GM12878 (cell line): ENCODE measurements at places on chromosomes 11 and 22.

DNA sequence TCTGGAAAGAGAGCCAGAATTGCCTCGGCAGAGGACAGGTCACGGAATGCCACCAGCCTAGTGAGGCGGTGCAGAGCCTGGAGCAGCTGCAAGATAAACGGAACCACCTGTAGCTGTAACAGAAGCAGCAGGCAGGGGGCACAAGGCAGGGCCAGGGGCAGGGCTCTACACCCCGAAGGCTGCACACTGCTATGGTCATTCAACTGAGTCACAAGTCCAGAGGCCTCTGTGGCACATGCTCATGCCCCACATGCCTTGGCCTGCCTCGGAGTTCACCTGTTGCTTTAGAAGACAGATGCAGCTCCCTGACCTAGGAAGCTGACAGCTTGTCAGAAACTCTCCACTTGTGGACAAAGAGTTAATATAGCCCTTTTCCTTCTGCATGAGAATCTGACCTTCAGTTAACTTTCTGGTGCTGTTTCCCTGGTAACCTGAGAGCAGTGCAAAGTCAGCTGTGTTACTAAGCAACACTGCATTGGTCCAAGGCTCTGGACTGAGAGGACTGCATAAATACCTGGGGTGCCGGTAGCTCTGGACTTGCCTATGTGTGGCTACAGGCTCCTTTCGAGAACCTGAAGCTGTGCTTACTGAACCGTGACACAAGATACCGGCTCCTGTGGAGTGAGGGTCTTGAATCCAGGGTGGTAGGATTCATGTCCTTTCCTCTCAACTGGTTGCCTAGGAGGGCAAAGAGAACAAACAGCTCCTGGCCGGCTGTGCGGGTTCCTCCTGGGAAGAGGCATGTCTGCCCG is 10.5 kb downstream of the COMMD9 start:
- DNase-seq: no peak

DNA sequence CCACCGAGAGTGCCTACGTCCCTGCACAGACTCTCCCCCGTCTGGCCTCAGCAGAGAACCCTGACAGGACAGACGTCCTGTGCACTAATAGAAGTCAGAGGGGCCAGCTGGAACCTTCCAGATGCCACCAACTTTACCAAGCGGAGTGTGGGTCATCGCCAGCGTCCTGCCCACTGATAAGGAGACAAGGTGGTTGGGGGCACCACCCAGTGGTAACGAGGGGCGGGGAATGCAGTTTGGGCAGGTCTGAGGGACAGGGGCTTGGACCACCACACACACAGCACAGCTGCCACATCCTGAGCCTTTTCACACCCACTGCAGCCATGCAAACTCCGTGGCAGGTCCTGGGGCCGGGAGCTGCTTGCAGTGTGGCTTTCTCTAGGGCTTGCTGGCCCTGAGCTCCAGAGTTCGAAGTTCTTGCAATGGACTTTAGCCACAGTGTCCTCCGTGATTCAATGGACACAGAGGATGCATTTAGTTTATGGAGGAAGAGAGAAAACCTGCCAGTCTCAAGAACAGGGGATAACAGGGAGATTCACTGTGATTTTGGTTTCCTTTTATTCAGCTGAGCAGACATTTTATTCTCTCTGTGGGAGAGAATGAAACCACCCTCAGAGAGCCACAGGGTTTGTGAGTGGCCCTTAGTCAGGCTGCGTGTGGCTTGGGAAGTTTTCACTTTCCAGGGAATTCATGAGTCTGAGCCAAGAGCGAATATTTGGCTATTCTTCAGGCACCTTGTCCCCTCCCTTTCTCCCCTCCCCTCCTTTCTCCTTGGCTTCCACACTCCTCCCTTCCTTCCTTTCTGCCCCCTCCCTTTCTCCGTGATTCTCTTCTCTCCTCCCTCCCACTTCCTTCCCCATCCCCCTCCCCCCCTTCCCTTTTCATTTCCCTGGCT is 13.1 kb downstream of the MRGPRG start:
- no peak for DNase-seq

GRCh38 chr11:11876458-11876857 is 34.7 kb downstream of the USP47 start:
- no peak for DNase-seq

GRCh38 chr22:39937906-39938305 is 22.3 kb upstream of the TMA7B start:
- no peak for DNase-seq

GRCh38 chr11:20327377-20327935 is 36.1 kb upstream of the HTATIP2 start:
- no peak for DNase-seq

GRCh38 chr11:95595541-95595940 is 194.0 kb downstream of the FAM76B start:
- no peak for DNase-seq

GRCh38 chr11:88697139-88697538 is 359.6 kb upstream of the CTSC start:
- DNase-seq: no peak

DNA sequence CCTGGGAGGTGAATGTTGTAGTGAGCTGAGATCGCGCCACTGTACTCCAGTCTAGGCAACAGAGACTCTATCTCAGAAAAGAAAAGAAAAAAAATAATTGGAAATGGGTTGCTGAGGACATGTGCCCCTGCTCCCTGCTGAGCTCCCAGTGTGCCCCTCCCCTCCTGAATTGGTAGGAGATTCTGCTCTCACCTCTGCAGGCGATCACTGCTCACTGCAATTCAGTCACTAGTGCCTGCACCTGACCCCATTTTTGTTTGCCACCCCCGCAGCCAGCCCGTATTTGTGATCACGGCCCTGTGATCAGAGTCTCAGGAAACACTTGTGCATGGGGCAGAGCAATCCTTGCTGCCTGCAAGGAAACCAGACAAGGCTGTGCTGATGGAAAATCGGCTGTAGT is 16.3 kb upstream of the SEC14L3 start:
- no peak for DNase-seq

DNA sequence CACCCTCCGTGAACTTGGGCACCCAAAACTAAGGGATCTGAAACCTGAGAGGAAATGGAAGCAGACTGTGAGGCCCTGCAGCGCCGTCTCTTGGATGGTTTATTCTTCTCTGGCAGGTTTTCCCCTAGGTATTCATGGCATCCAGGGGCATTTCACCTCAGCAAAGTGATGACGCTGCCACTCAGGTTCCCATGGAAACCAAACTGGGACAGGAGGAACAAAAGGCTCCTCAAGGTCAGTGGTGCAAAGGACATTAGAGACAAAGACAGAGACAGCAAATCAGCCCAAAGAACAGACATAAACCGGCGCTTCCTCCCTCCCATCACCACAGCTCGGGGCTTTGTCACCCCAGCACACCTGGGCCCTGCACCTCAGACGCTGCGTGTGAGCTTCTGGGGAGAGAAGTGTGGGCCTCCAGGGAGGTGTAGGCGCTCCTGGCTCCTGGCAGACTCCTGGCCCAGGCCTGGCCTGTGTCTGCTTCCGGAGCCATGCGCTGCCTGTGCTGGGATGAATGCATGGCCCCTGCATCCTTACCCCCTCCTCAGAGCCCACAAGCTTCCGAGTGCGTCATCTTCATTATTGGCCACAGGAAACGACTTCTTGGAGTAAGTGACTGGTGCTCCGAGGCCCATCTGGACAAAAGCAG is 5.9 kb downstream of the TP53AIP1 start:
- DNase-seq: no peak

DNA sequence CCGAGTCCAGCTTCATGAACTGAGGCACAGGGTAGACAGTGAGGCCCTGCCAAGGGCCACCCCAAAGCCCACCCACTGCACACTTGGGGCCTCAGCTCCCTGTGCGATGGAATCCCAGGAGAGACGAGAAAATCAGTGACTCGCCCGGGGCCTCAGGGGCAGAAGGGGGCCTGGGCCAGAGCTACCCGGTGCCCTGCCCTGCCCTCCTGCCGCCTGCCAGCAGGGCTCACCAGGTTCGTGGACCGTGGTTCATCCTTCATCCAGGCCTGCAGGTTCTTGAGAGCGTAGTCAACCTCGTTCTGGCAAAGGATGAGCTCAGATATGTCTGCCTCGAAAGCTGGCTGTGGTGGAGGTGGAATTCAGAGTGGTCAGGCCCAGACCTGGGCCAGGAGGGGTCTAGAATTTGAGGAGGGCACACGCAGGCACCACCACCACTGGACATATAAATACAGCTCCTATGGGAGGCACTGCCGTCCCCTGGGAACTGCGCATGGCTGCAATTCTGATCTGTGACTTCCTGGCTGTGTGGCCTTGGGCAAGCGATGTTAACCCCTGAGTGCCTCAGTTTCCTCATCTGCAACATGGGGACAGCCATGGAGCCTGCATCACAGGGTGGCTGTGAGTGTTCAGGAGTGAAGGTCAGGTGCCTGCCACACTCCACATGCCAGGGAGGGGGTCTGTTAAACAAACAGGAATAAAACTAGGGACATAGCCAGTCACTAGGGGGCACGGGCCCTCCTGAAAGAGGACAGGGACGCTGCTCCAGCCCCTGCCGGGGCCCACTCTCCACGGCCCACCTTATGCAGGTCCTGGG is 7.5 kb downstream of the ALDH3B2 start:
- no peak for DNase-seq

DNA sequence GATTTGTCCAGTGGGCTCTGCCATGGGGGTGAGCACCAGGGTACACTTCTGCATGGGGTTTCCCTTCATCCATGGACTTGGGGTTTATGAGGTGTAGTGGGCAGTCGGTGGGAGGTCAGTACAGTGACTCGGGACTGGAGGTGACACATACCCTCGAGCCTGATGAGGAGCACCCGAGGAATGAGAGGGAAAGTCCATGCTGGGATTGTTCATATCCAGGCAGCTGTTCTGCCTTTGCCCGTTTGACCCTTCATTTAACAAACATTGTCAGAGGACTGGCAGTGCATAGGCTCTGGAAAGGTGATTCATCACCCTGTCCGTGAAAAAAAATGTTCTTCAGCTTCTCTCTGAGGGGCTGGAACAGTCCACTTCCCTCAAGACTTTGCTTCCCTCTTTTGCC is 2.7 kb downstream of the NAV2 start:
- no peak for DNase-seq

DNA sequence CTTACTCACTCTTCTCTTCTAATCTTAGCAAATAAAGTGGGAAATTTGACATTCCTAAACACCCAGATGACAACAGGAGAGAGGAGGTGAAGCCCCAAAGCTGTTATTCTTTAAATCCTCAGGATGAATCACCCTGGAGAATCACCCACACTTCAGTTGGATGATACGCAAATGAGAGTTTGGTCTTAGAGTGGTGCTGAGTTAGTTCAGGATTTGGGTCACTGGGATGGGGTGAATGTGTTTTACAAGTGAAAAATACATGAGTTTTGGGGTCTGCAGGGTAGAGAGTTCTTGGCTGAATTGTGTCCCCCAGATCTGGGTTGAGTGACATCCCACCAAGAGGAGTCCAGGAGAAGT is 117.2 kb downstream of the GGTLC2 start:
- DNase-seq: no peak

DNA sequence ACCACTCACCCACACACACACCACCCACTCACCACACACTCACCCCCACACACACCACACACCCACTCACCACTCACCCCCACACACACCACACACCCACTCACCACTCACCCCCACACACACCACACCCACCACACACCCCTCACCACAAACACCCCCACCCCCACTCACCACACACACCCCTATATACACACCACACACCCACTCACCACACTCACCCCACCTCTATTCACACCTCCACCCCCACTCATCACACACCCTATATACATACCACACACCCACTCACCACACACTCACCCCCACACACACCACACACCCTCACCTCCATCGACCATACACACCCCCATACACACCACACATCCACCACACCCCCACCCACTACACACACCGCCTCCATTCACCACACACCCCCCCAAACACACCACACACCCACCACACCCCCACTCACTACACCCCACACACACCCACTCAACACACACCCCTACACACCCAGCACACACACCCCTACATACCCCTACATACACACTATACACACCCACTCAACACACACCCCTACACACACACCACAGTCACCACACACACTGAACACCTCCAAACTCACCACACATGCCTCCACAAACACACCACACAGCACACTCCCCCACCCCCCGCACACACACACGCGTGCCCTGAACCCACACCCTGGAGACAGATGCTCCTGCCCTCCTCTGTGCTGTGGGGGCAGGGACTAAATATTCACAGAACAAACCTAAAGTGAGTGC is 19.0 kb upstream of the TTLL12 start:
- DNase-seq: no peak

DNA sequence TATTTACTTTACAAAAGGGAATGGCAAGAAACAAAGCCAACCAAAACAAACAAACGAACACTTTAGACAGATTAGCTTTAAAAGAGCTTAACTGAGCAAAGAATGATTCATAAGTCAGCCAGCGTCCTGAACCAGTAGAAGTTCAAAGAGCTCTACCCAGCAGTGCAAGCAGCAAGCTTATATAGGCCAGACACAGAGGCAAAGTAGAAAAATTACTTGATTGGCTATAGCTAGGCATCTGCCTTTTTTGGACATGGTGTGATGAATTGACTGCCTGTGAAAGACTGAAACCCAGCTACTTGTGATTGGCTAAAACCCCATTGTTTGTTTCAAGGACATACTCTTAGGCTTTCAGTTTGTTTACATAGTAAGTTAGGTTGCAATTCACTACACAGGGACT is 2120.0 kb upstream of the RAG2 start:
- DNase-seq: no peak

DNA sequence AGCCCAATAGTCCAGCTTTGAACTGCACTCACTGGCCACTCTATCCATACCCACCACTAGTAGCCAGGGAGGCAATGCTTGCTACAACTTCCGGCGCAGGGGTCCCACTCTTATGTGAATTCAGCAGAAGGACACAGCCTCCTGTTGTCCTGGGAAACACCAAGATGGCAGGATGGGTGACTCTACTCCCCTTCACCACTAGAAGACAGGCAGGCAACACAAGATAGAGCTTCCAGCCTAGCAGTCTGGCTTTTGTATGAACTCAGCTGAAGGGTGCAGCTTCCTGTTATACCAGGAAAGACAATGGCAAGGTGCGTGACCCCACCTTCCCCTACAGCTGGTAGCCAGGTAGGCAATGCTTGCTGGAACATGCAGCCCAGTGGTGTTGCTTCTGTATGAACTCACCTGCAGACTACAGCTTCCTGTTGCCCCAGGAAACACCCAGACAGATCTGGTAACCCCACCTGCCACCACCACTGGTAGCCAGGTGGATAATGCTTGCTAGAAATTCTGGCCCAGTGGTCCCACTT is 205.2 kb upstream of the KIRREL3 start:
- DNase-seq: no peak

DNA sequence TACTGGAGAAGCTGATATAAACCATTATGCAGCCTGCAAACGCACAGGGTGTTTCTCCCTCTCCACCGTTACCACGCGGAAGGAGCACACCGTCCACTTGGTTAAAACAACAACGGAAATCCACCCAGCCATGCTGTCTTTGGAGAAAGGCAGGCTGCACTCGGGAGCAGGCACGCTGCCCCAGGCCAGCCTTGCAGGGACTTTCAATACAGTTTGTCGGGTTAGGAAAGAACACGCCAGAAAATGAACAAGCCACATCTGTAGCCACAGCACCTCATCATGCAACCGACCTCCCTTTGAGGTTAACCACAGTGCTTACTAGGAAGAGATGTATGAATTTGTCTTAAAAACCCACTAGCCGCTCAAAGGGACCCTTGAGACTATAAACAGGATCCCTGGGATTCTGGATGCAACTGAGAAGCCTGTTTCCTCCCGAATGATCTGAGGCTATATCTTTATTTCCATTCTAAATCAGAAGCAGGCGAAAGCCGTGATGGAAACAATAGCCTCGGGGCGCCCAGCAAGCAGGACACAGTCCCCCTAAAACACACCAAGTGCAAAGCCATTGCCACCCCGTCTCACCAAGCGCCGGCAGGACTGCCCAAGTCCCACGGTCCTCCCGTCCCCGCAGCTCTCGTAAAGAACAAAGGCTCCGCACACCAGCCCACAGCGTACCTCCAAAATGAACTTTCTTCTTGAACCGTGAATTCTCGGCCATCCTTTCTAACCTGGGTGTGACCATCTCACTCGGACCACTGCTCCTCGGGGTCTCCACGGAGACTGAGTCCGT is 318.9 kb downstream of the CTTN start:
- no peak for DNase-seq
